ENCODE measurements at places on chromosomes 2 and 18.

DNA sequence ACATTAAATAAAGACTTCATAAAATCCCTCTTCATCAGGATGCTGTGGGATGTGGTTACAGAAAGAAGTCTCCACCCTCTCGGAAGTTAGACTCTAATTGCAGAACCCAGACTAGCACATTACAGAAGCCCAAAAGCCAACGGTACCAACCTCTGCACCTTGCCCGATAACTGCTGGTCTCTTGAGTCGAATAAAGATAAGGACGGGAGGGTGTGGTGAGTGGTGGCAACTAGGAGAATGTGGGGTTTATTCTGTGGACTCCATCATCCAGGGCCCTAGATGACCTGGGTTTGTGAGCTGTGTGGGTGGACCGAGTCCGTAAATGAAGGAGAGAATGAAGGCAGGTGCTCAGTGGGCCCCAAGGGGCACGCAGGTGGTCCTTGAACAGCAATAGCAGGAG is 462.8 kb upstream of the ID2 start:
- DNase-seq: no peak

DNA sequence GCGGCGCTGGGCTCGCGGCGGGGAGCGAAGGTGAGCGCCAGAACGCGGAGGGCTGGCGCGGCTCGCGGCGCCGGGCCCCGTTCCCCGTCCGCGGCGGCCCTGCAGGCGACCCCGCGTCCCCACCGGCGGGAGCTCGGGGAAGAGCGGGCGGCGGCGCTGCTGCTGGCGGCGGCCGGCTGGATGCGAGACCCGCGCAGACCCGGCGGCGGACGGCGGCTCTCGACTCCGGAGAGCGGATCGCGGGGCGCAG is 213 bp downstream of the DOK6 start:
- no peak for DNase-seq

GRCh38 chr2:126856403-126856802 is 42.3 kb upstream of the TEX51 start:
- no peak for DNase-seq

- DNase-seq: no peak
These were observed 65.3 kb upstream of the AMMECR1L start for GRCh38 chr2:127951026-127951425.

DNA sequence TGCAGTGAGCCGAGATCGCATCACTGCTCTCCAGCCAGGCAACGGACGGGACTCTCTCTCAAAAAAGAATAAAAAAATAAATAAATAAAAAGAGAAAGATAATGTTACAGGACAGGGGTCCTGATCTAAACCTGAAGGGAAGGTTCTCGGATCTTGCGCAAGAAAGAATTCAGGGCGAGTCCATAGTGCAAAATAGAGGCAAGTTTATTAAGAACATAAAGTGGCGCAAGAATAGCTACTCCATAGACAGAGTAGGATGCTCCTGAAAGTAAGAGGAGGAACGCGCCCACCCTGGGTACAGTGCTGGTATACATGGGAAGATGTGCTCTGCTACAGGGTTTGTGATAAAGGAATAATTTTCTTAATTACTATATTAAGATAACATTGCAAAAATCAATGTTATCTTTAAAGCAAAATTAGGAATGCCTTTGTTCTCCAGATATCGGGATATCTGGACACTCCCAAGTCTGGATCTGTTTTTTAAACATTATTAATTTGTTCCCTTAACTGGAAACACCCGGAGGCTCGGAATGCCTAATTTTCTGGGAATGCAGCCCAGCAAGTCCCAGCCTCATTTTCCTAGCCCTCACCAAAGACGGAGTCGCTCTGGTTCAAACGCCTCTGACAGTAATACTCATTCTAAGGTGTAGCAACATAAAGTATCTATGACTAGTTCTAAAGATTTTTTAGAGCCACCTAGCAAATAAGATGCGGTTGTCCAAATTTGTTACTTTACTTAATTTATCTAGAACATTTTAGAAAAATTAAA is 38.8 kb downstream of the ACSL3 start:
- DNase-seq: no peak

GRCh38 chr2:8863331-8863953 is 26.0 kb upstream of the KIDINS220 start:
- DNase-seq: no peak

DNA sequence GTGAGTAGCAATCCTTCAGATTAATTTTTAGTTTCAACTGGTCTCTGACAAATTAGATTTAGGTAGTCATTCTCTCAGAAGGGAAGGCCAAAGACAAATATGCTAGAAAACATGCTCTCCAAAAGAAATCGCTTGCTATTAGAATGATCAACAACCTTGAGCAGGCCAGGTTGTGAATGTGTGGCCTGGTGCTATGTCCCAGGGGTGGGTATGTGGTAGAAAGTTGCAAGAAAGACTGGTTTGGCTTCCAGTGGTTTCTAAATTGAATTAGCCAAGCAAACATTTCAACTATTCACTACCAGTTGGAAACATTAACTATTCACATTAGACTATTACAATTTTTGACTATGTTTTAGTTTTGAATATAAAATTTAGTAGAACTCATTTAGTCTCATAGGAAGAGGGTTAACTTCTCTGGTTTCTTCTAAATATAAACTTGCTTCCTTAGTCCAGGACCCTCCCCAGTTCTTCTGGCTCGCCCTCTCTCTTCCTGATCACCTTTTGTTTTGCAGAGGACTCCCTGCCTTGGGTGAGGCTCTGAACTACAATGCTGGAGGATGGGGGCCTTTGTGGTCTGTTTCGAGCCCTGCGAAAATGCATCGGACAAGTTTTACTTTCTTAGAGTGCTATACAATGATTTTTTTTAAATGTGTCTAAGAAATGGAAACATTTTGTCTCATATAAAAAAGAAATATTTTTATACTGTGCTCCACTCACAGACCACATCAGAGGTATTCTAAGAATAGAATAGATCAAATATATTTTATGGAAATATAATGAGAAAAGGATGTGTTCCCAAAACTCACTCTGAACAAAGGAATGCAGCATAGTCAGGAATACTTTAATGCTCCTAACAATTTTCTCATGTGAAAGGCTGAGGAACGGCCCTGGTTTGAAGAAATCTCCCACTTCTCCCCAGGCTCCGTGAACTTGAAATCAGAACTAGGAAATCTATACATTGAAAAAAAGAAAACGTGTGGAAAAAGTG is 375.0 kb upstream of the ZEB2 start:
- DNase-seq: no peak

DNA sequence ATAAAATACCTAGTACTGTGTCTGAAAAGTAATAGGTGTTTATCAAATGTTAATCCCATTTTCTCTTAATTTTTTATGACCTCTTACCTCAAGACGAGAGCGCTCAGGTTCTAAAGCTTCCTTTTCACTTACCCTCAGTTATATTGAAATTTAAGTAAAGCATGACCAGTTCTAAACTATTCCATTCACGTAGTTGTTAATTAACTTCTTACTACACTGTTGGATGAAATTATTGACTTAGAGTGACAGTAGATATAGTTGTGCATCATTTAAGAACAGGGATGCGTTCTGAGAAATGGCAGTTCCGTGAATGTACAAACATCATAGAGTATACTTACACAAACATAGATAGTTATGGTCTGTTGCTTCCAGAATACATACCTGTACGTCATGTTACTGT is 20.1 kb upstream of the HTR2B start:
- no peak for DNase-seq

GRCh38 chr2:16050261-16050907 is 110.0 kb downstream of the MYCN start:
- no peak for DNase-seq

DNA sequence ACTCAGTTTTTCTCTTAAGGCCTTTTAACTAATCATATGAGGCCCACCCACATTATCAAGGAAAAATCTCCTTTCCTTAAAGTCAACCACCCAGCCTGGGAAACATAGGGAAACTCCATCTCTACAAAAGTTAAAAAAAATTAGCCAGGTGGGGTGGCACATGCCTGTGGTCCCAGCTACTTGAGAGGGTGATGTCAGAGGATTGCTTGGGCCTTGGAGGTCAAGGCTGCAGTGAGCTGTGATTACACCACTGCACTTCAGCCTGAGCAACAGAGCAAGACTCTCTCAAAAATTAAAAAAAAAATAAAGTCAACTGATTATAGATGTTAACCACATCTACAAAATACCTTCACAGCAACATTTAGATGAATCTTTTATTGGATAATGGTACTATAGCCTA is 5.8 kb downstream of the DPYSL5 start:
- no peak for DNase-seq

GRCh38 chr2:64338910-64339500 is 115.0 kb upstream of the LGALSL start:
- DNase-seq: no peak

DNA sequence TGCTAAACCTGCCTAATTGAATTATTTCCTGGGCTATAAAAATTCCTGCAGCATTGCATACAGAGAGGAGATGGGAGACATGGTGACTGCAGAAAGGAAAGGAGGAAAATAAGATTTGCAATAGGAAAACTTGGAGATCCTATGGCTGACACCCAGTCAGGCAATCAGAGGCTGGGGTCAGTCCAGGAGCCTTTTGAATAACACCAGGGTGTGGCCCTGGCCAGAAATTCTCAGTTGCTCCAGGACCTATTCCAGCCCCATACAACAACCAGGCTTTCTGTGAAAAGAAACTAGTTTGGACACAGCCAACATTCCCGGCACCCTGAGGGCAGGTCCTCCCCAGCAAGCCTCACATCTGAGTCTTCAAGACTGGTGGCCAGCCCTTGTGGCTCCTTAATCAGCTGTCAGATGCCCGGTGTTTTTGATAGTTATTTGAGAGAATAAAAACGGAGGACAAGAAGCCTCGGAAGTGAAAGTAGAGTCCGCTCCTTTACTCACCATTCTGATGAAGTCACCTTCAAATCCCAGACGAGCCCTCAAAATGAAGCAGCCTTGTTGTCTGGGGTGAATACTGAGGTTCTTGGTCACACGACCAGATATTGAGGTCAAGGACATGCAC is 31.1 kb upstream of the GMCL1 start:
- DNase-seq: no peak

All from NCI-H446 (cell line).